Tracheal epithelial cell (primary cell): ENCODE measurements at places on chromosomes 3 and 15. TPM values are rescaled to one million over a fixed set of nuclear protein-coding genes. Genes with fewer than 3 reads are reported as not detected.

The C3orf20 gene
- total RNA-seq, result not detected in 2 replicates

The ITIH3 gene
- total RNA-seq, result not detected in 2 replicates

The TTLL13 gene
- not detected in 2 replicates for total RNA-seq

The CPLX3 gene
- not detected in 2 replicates for total RNA-seq

The CX3CR1 gene
- under 0.01 TPM in 1 of 2 replicates, not detected in the other for total RNA-seq

The UROC1 gene
- total RNA-seq, result not detected in 2 replicates

The MYO5A gene
- total RNA-seq, result 28.4 and 50.1 TPM in 2 replicates

The PLSCR2 gene
- total RNA-seq, result 0.21 TPM in 1 of 2 replicates, not detected in the other

The GRM2 gene
- total RNA-seq, result under 0.01 TPM in 1 of 2 replicates, not detected in the other

The TGM4 gene
- total RNA-seq, result 0.48 TPM in 1 of 2 replicates, not detected in the other

The CCR9 gene
- not detected in 2 replicates for total RNA-seq

The GOLGA8K gene
- not detected in 2 replicates for total RNA-seq

The RASL12 gene
- not detected in 2 replicates for total RNA-seq

The IGDCC3 gene
- not detected in 2 replicates for total RNA-seq

The SLC25A20 gene
- total RNA-seq, result 5.5 and 8.9 TPM in 2 replicates

The RAB6B gene
- under 0.01 and 0.96 TPM in 2 replicates for total RNA-seq

The CDCP1 gene
- total RNA-seq, result 52.0 and 107 TPM in 2 replicates

The RYR3 gene
- under 0.01 and 0.21 TPM in 2 replicates for total RNA-seq

The CDC25A gene
- 3.8 and 4.3 TPM in 2 replicates for total RNA-seq

The BSN gene
- total RNA-seq, result under 0.01 TPM in 1 of 2 replicates, not detected in the other

The FEZF2 gene
- total RNA-seq, result not detected in 2 replicates

The SLC28A2 gene
- total RNA-seq, result not detected in 2 replicates

The POLQ gene
- total RNA-seq, result 1.4 and 5.5 TPM in 2 replicates

The KLHL40 gene
- total RNA-seq, result not detected in 2 replicates

The SHF gene
- 1.5 and 1.7 TPM in 2 replicates for total RNA-seq

The GPR87 gene
- total RNA-seq, result 57.6 and 83.1 TPM in 2 replicates

The TRIM42 gene
- total RNA-seq, result not detected in 2 replicates

The CCK gene
- 0.21 and 0.96 TPM in 2 replicates for total RNA-seq

The DYNC1LI1 gene
- 33.2 and 36.4 TPM in 2 replicates for total RNA-seq

The LXN gene
- total RNA-seq, result 3.9 and 4.0 TPM in 2 replicates

The PPP1R14D gene
- not detected in 2 replicates for total RNA-seq

The TIGIT gene
- total RNA-seq, result under 0.01 TPM in 1 of 2 replicates, not detected in the other

The REC114 gene
- total RNA-seq, result not detected in 2 replicates

The TNFSF10 gene
- 30.5 and 113 TPM in 2 replicates for total RNA-seq

The AGTR1 gene
- not detected in 2 replicates for total RNA-seq

The ANKUB1 gene
- total RNA-seq, result 1.3 and 1.4 TPM in 2 replicates

The TPRA1 gene
- total RNA-seq, result 47.1 and 86.8 TPM in 2 replicates
